ENCODE measurements at places on chromosomes 11 and 22.

- DNase-seq = no peak
Observed at GRCh38 chr11:74822170-74822569, 73.5 kb downstream of the RNF169 start.

DNA sequence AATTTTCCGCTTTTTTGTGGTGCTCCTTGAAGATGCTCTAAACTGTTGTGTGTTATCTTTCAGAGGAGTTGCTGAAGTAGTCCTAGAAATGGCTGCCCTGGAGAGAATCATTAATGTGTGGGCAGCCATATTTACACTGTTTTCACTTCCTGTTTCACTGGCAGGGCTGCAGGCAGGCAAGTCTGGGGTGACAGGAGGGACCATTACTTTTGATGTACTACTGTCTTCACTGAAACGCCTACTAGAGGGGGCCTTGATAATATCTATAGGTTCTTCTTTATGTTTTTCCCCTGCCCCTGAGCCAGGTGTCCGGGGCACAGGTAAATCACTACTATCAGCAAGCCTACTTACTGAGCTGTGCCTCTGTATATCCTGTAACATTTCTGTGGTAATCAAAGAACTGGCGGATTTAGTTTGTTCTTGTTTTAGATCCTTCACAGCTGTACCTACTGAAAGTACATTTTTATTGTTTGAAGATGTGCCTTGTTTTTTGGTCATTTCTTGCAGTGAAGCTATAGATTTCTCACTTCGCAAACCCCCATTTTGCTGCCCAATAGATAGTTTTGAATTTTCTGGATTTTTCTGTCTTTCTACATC lies 39.7 kb downstream of the ACAT1 start:
- no peak for DNase-seq

- no peak for DNase-seq
Observed at GRCh38 chr11:64638018-64638665, 47.1 kb downstream of the SLC22A12 start.

DNA sequence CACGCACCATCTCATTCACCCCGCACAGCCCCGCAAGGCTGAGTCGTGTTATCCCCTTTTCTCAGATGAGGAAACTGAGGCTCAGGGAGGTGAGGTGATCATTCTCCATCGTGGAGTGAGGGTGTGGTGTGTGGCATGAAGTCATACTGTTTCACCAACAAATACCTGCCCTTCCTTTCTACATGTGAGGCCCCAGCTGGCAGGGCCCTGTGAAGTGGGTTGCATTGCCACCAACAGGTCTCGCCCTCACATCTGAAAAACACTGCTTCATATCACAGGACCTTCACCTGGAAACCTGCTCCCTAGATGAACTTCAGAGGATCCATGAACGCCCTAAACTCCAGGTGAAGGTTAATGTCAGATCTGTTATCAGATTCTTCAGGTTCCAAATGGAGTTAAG lies 4.3 kb downstream of the SSTR3 start:
- no peak for DNase-seq

GRCh38 chr11:73227571-73228211 lies 9.6 kb downstream of the P2RY2 start:
- DNase-seq = no peak

DNA sequence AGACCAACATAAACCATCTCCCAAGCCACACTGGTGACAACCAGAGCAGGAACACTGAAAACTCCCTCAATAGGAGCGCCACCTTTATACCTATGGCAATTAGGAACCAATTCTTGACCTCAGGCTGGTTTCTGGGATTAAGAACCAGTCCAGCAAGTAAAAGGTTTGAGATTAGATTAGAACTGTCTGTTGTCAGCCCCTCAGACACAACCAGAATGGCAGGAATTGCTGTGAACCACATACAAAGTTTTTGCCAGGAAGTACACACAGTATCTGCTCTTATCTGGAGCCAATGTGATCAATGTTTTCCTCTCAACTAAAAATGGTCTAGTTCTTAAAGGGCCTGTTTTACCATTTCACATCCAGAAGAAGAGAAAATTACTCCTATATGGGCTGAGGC lies 55.2 kb downstream of the RBFOX2 start:
- no peak for DNase-seq

- DNase-seq = no peak
Observed at GRCh38 chr11:70200212-70200844, 2.8 kb upstream of the FADD start.

DNA sequence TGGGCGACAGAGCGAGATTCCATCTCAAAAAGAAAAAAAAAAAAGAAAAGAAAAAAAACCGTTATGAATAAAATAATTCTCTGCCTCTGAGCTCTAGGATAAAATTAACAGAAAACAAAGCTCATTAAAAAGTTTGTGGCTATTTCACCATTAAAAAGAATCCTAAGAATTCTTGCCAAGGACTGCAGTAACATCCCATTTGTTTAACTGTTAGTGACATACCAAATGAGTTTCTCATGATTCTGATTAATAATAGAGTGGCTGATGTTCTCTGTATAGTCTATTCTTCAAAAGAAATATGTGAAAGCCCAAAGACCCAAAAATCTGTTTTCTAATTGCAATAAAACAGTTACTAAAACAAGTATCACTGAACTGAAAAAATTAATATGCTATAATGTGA lies 19.7 kb downstream of the CLNS1A start:
- DNase-seq = no peak

GRCh38 chr22:20653795-20654342 lies 120.0 kb upstream of the SERPIND1 start:
- no peak for DNase-seq

DNA sequence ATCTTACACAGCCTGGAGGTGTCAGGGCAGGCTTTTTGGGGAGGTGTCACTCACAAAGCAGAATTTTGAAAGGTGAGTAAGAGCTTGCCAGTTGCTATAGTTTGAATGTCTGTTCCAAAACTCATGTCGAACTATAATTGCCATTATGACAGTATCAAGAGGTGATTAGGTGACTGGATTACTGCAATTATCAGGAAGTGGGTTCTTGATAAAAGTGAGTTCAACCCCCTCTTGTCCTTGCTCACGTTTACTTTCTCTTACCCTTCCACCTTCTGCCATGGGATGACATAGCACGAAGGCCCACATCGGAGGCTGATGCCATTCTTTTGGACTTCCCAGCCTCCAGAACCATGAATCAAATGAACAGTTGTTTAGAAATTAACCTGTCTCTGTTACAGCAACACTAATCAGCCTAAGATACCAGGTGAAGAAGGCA lies 4.7 kb upstream of the C11orf86 start:
- DNase-seq = no peak

- DNase-seq = no peak
Observed at GRCh38 chr11:112121981-112122615, 35.4 kb downstream of the SDHD start.

DNA sequence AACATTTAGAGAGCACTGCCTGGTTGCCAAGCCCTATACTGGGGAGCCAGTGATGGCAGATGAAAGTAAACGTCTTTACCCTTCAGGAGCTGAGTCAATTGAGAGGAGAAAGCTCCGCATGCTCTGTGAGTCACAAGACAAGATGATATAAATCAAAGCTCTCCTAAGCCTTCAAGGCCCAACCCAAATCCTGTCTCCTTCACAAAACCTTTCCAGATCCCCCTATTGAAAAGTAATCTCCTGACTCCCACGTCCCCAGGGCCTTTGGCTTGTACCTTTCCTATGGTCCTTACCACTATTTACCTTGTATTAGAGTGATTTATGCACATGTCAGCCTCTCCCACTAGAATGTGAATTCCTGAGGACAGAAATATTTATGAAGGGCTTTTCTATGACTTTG lies 230.1 kb upstream of the TENM4 start:
- no peak for DNase-seq

DNA sequence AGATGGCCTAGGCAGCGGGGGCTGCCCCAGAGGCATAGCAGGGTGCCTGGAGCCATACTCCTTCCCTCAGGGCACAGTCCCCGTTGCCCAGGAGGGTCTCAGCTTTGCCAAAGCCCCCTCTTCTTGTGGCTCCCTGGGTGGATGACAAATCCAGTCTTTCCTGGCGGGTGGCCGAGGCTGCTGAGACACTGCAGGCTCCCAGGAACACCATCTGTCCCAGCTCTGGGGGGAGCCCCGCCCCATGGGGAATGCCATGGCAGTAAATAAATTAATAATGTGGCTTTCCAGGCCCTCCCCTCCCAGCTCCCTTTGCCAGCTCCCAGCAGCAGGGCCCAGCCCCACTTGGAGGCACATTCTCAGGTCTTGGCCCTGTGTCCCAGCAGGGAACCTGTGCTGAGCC lies 45.0 kb downstream of the PDE2A start:
- DNase-seq = no peak

DNA sequence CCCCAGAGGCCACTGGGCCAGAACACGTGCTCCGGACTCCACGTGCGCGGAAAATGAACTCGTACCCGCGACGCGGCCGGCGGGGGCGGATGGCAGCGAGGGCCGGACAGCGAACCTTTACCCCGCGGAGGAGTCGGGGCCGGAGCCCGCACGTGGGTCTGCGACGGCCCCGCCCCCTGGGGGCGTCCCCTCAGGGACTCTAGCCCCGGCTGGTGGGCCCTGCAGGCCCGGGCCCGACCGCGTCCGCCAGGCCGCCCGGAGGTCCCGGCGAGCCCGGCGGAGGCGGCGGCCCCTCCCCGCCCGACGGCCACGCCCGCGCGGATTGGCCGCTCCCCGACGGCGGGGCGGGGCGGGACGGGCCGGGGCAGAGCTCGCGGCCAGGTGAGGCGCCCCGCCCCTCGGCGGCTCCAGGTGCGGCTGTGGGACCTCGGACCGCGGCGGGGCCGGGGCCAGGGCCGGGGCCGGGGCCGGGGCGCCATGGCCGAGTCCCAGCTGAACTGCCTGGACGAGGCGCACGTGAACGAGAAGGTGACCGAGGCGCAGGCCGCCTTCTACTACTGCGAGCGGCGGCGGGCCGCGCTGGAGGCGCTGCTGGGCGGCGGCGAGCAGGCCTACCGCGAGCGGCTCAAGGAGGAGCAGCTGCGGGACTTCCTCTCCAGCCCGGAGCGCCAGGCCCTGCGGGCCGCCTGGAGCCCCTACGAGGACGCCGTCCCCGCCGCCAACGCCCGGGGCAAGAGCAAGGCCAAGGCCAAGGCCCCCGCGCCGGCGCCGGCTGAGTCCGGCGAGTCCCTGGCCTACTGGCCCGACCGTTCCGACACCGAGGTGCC lies at the start of gene FAM83F:
Gene FAM83F (plus strand): TSS at position 389 of the 827 bp plus-strand sequence. CDS start 89 bp downstream, at position 478.
- peak; percentile 13 for DNase-seq

DNA sequence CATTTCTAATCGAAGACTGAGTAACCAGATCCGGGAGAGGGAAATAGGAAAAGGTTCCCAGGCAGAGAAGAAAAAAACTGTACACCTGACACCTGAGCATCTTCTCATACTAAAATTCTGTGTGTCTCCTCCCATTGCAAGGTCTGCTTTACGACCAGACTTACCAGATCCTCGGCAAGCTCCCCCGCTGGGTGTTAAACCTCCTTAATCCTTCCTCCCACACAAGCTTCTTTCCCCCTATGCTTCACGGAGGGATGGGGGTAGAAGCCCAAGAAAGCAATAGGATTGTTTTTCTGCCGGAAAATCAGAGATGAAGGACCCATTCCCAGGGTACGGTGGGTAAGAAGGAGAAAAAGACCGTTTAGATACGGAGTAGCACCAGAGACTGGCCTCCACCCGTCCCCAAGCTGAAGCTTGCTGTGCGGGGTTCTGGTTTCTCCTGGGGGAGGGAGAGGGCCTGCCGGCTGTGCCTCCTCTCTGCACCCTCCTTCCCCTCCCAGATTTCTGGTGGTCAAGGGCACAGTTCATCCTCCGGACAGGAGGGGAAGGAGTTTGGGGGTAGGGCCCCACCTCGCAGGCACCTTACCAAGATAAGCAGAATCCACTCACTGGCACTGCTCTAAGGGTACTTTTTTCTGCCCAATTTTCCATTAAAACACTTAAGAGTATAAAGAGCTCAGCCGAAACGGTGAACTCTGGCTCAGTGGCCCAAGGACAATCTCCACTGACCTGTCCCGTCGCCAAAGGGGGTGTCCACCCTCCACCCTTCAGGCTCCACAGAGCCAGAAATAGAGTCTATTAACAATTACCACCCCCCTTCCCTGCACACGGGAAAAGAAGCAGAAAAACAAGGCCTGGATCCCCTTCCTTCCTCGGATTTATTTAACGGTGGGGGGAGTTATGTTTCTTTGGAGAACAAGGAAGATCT lies 1.2 kb downstream of the TOB2 start:
- DNase-seq = peak; percentile 42

- DNase-seq = no peak
Observed at GRCh38 chr22:44157916-44158618, 22.7 kb upstream of the PARVG start.

DNA sequence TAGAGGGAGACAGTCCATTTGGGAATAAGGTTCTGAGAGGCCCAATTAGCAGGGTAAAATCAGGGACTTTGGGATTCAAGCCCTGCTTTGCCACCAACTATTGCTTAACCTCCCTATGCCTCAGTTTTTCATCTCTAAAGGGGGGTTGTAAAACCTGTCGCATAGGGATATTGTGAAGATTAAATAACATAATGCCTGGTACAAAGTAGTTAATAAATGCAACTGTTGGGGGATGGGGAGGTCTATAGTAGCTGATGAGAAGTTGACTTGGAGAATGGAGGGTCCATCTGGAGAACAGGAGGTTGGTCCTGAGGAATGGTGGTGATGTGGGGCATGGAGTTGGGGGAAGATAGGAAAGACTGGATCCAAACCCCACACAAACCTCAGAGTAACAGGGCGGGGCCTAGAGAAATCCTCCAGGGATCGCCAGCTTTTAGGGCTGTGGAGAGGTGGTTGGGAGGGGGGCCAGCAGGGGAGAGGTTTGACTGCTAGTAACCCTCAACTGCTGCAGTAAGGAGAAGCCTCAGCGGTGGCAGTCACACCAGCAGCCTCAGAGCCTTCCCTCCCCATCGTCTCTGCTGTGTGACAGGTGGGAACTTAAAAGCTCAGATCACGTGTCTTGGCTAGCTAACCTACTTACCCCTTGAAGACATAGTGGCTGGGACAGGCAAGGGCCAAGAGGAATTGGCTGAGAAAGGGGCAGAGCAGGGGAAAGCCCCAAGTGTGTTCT lies 1.1 kb upstream of the ABCG4 start:
- DNase-seq = no peak

DNA sequence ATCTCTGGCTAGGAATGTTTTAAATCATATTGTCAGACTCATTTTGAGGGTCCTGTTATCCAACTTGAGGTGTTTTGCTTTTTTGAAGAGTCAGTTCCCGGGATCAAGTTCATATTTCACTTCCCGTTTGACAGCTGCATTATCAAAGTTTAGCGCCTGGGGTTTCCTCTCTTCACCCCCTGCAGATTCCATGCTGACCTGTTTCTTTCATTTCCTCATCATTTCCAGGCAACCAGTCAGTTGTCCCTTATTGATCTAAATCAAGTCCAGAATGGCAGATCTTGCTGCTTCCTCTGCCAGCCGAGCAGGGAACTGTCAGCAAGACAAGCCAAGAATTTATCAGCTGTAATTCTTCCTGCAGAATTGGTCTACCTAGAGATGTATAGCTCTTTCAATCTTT lies 197.6 kb upstream of the SYN3 start:
- DNase-seq = no peak

- no peak for DNase-seq
Observed at GRCh38 chr11:84322211-84322610, 1036.0 kb upstream of the CCDC90B start.

- peak; percentile 27 for DNase-seq
Observed at GRCh38 chr11:67732045-67732787, 57.8 kb upstream of the ALDH3B2 start.

Measured in activated CD4-positive, alpha-beta T cell treated with anti-CD3 and anti-CD28 coated beads, Interleukin-2, amount 10 ng/mL, durations not matched to agents 7 days and 5 days (primary cell).